NCI-H1436 treated with DMSO at 0.1 percent for 48 hours (cell line): ENCODE measurements at places on chromosomes 6 and 20.

- DNase-seq: no peak
Measured at GRCh38 chr20:51460569-51461265, 81.8 kb downstream of the NFATC2 start.

GRCh38 chr6:169343886-169344749, 90.5 kb upstream of the THBS2 start:
- no peak for DNase-seq

- no peak for DNase-seq
Measured at GRCh38 chr6:36809941-36810803, 29.1 kb downstream of the CPNE5 start.

- no peak for DNase-seq
Measured at GRCh38 chr6:152353440-152353839, 283.7 kb downstream of the SYNE1 start.

DNA sequence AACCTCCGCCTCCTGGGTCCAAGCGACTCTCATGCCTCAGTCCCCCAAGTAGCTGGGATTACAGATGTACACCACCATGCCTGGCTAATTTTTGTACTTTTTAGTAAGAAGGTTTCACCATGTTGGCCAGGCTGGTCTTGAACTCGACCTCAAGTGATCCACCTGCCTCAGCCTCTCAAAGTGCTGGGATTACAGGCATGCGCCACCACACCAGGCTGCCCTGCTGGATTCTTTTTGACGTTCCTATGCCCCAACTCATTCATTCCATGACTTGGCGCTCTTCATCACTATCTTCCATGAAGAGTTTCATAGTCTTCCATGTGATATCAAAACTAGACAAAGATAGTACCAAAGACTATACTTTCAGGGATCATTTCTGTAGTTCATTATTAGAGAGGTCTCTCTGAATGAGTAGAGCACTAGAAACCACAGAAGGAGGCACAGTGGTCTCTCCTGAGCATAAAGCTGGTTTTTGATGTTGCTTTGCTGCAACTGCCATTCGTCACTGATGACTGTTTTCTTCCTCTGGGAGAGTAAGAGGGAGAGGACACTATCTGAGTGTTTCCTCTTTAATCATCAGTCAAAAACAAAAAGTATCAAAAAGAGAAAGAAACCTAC, 23.5 kb downstream of the DNAAF9 start:
- DNase-seq: no peak
